ENCODE measurements at places on chromosomes 11 and 22. TPM values are rescaled to one million over a fixed set of nuclear protein-coding genes. Genes with fewer than 3 reads are reported as not detected.

Gene RFPL1
- not detected for total RNA-seq

Gene GSTT2B
- total RNA-seq = not detected

Gene ZP1
- total RNA-seq = not detected

Gene P2RY2
- not detected for total RNA-seq

Gene BIRC2
- total RNA-seq = 33.0 TPM

Gene GRIA4
- not detected for total RNA-seq

Gene MTFP1
- 47.0 TPM for total RNA-seq

Gene HBD
- total RNA-seq = not detected

Gene RNF26
- total RNA-seq = 29.9 TPM

Gene GAL3ST3
- total RNA-seq = 0.51 TPM
